ENCODE measurements at places on chromosomes 4 and X. TPM values are rescaled to one million over a fixed set of nuclear protein-coding genes. Genes with fewer than 3 reads are reported as not detected.

Gene TKTL2
- not detected for total RNA-seq

Gene FHIP1A
- 0.09 TPM for total RNA-seq

Gene CNKSR2
- 5.8 TPM for total RNA-seq

Gene WNK3
- total RNA-seq = 0.13 TPM

Gene TRAM1L1
- not detected for total RNA-seq

Measured in CD8-positive, alpha-beta memory T cell (primary cell).